ENCODE measurements at places on chromosomes 6 and 20. TPM values are rescaled to one million over a fixed set of nuclear protein-coding genes. Genes with fewer than 3 reads are reported as not detected.

RAD21L1 gene
- not detected for total RNA-seq

CST9L gene
- total RNA-seq: not detected

C4A gene
- total RNA-seq: 3.4 TPM

CASS4 gene
- 3.7 TPM for total RNA-seq

DNA sequence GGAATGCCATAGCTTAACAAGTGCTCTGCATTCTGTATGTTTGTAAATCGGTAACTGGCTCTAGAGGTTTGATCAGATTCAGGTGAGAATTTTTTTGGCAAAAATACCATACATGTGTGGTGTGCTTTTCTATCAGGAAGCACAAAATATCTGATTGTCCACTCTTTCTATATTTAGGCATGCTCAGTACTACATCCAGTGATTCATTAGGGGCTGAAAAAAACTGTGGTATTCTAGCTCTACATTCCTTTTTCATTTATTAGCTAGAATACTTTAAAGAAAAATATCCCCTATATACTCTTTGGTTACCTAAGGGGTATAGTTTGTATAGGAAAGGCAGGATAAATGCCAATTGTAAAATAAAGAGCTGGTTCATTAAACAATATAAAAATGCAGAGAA is 10.6 kb upstream of the ELOVL2 start:
- DNase-seq: no peak

GRCh38 chr6:22149501-22150367 is 147.1 kb downstream of the PRL start:
- DNase-seq: no peak

DNA sequence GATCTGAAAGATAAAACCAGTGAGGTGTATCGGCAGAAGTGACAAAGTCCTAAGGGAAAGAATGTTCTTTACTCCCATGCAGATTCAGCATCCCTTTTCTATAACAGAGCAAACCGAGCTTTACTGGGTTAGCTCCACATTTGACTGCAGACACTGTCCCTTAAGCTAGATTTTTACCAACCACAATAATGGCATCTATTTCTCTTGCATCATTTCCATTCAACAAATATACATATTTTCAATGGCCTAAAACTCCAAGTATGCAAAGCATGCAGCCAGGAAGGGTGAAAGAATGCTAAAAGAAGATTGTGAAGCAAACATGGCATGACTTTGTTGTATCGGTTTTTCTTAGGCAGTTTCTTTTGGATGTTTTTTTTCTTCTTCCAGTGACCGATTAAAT is 255.4 kb downstream of the OGFRL1 start:
- DNase-seq: no peak

GRCh38 chr6:140845701-140846100 is 1287.0 kb upstream of the GJE1 start:
- no peak for DNase-seq

DNA sequence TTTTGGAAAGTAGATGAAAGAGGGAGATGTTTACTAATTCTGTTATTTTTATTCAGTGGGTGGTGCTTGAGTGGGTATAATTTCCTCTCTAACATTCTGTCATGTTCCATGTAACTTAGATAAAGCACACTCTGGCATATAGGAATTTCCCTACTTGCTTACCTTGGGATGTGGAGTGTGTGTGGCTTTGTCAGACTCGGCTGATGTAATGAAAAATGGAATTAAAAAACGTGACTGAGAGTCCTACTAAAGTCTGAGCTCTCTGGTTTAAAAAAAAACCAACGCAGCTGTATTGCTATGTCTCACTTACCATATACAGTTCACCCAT is 98.3 kb downstream of the JARID2 start:
- DNase-seq: no peak

- no peak for DNase-seq
Measured at GRCh38 chr6:82840571-82840970, 225.1 kb downstream of the UBE3D start.

DNA sequence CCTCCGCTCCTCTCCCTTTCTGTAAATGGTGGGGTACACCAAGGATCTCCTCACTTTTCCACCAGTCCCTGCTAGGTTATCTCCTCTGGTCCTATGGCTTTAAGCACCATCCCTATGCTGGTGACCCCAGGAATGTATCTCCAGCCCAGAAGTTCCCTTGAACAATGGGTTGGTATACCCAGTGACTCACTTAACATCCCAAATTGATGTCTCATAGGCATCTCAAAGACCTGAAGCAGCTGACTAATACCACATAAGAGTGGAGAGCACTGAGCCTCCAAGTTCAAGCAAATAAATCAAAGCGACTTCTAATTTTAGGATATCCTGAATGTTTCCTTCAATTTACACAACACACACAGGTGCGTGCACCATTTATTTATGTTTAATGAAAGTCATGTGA is 48.3 kb downstream of the ADGRF1 start:
- no peak for DNase-seq

DNA sequence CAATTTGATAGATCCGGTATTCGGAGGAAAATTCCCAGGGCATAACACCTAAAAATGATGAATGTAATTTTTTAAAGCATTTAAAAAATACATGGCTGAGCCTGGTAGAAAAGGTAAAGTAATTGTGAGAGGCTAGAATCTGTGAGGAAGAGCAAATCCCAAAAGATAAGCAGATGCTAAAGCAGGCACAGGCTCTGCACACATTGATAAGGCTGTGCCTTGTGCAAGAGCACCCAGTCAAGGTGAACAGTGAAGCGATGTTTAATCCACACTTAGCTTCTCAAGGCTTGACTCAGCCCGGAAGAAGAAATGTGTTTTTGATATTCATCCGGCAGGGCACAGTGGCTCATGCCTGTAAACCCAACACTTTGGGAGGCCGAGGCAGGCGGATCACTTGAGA is 5.1 kb upstream of the EPB41L2 start:
- no peak for DNase-seq

GRCh38 chr6:54248319-54248718 is 59.9 kb upstream of the TINAG start:
- DNase-seq: no peak

- no peak for DNase-seq
Measured at GRCh38 chr6:6191476-6191875, 129.0 kb downstream of the F13A1 start.

GRCh38 chr20:59018817-59019216 is 412 bp upstream of the TUBB1 start:
- DNase-seq: no peak

DNA sequence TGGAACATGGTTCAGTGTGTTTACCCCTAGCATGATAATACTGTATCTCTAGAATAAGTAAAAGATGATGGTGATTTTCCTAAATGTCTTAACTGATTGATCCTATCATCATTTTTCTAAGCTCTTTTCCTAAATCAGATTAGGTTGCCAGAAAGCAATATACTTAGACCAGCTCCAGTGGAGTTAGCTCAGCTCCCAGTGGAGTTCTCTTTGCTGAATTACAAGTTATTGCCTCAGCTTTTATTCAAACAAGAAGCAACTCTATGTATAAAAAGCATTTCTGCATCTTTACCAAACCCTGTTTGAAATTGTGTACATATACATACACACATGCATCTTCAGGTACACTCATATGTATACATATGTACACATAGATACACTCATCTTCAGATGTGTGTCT is 44.9 kb downstream of the SNX9 start:
- no peak for DNase-seq

GRCh38 chr6:38501931-38502330 is 137.8 kb downstream of the BTBD9 start:
- DNase-seq: no peak
